ENCODE measurements at places on chromosomes 11 and 22.

DNA sequence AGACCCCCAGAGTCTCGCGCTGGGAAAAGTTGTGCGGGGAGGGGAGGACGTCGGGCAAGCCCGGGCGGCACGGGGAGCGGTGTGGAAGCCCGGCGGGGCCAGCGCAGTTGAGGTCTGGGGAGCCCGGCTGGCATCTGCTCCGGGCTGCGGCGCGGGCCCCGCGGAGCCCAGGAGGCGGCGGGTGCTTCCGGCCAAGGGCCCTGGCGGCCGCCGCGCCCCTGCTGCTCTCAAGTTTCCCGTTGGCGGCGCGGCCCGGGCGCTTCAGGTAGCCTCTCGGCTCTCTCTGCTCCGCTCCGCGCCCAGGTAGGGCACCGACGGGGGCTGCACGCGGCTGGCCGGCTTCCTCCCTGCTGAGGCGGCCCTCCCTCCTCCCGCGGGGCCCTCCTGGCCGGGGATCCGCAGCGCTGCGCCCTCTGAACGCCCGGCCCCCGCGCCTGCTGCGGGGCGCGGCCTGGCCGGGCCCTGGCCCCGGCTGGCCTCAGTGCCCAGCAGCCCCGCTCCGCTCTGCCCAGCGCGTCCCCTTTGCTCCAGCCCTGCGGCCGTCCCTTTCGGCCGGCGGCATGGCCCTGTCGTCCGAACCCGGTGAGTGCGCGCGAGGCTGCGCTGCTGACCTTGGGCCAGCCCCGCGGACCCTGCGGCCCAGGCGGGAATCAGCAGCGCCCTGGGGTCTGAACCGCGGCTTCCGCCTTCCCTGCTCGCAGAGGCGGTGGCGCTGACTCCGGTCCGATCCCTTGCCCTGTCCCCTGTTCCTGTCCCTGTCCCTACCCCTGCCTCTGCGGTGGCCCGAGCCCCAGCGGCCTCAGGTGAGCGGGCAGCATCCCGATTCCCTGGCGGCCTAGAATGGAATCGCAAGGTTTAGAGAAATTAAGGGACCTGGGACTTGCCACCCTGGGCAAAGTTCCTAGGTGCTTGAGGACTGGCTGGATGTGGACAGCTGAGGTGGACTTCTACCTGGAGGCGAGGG is 4.3 kb upstream of the AMPD3 start:
- no peaks in the 10 kb centered on the region for H3K36me3 ChIP-seq
- no peaks in the 10 kb centered on the region for H3K27me3 ChIP-seq
- H3K27ac ChIP-seq = peak overlapping the region; percentile 84
- DNase-seq = peak; percentile 47
- H3K4me3 ChIP-seq = peak overlapping the region; percentile 63

- H3K4me3 ChIP-seq = no peak overlapping the region
- H3K4me1 ChIP-seq = no peaks in the 10 kb centered on the region
- H3K36me3 ChIP-seq = no peaks in the 10 kb centered on the region
- DNase-seq = no peak
Measured at GRCh38 chr11:83306200-83307080, 20.3 kb upstream of the CCDC90B start.

DNA sequence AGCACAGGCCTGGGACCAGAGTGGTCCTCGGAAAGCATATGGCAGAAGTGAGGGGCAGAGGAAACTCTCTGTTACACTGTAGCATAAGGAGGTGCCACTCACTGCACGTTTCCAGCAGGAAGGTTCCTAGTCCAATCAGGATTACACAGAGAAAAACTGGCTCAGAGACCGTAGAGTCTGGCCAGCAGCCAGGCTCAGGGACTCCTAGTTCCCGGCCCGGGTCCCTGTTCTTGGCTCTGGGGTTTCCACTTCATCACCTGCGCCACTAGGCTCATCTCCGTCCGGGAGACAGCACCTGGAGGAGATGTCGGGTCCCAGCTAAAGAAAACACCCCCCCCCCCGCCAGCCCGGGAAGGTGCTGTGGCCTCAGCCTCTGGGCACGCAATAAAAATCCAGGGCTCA is 1.1 kb downstream of the TTLL12 start:
- no peak for DNase-seq
- peaks cover 18% of the 10 kb centered on the region for H3K4me1 ChIP-seq
- H3K27me3 ChIP-seq = no peaks in the 10 kb centered on the region
- H3K4me3 ChIP-seq = peak overlapping the region; percentile 65
- H3K27ac ChIP-seq = peak overlapping the region; percentile 78
- H3K36me3 ChIP-seq = peaks cover 7% of the 10 kb centered on the region

DNA sequence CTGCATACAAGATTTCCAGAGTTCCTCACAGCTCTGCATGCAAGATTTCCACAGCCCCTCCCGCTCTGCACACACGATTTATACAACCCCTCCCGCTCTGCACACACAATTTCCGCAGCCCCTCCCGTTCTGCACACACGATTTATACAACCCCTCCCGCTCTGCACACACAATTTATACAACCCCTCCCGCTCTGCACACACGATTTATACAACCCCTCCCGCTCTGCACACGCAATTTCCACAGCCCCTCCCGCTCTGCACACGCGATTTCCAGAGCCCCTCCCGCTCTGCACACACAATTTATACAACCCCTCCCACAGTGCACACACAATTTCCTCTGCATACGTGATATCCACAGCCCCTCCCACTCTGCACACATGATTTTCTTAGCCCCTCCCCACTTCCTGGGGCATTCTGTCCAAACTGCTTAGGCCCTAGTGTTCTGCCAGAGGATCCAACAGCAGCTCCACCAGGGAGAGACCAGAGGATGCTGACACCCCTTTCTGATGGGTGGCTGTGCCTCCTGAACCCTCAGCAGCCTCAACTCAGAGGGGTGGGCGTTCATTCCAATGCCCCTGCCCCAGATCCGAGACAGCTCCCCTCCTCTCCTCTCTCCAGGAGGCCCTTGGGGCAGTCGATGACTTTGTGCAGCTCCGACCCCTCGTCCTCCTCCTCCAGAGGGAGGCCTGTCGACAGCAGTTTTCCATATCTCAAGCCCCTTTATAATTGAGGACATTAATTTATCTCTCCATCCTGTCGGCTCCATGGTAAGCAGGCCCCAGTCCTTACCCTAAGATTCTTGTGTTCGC is 671.7 kb downstream of the BRD1 start:
- H3K36me3 ChIP-seq = no peaks in the 10 kb centered on the region
- no peak overlapping the region for H3K27ac ChIP-seq
- no peak overlapping the region for H3K4me3 ChIP-seq
- H3K4me1 ChIP-seq = no peaks in the 10 kb centered on the region
- no peaks in the 10 kb centered on the region for H3K27me3 ChIP-seq

- H3K4me1 ChIP-seq = no peaks in the 10 kb centered on the region
- no peak for DNase-seq
- no peaks in the 10 kb centered on the region for H3K27me3 ChIP-seq
- no peak overlapping the region for H3K4me3 ChIP-seq
- no peaks in the 10 kb centered on the region for H3K36me3 ChIP-seq
Measured at GRCh38 chr11:44539971-44540370, 25.5 kb upstream of the CD82 start.

DNA sequence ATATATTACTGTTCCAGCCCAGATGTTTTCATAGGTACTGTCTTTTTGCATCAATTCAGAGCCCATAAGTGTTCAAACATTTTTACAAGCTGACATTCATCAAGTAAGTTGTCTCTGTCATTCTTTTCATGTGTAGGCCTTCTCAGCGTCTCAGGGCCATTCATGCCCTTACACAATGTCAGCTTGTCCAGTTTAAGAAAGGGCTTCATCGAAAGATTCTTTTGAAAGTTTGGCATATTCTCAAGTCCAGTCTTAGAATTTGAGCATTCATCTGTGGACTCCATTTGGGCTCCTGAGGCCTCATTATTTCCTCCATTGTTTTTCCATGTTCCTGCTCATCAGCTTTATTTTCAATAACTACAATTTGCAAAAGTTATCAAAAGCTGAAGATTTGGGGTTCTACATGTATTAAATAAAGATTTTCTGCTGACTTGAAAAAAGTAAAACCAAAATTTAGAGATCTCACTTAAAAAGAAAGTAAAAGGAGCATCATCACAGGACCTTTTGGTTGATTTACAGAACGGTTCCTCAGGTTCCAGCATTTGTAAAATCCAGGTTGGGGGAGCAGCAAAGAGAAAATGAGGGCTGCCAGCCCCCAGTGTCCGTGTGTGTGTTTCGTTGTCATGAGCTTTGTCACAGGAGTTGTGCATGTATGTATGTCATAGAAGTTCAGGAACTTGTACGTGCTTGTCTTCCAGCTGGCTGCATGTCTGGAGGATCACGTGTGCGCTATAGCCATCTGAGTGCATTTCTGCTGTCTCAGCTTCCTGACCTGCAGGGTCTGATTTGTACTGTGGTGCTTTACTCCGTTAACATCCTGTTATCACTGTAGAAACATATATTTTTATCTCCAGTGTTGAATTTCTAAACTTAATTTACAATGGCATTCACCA is 15.6 kb downstream of the MOV10L1 start:
- peaks cover 4% of the 10 kb centered on the region for H3K4me1 ChIP-seq
- H3K27me3 ChIP-seq = no peaks in the 10 kb centered on the region
- no peaks in the 10 kb centered on the region for H3K36me3 ChIP-seq
- DNase-seq = no peak
- no peak overlapping the region for H3K4me3 ChIP-seq

DNA sequence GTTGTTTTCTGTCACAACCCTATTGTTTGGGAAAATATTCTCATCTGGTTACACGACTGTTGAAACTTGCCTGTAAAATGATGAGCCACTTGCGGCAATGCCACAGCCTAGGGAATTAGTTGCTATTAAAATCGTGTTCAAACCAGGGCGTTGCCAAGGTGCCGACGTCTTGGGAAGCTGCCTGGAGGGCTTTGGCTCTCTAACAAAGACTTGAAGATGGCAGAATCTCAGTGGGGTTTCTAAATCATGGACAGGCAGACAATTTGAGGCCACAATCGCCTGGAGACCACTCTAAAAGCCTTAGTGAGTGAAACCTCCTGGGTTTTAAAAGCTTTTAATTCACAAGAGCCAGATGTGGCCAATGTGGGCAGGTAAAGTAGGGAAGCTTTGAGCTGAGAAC is 117.2 kb upstream of the BMAL1 start:
- H3K27ac ChIP-seq = no peak overlapping the region
- H3K4me3 ChIP-seq = no peak overlapping the region
- H3K4me1 ChIP-seq = no peaks in the 10 kb centered on the region
- DNase-seq = no peak

DNA sequence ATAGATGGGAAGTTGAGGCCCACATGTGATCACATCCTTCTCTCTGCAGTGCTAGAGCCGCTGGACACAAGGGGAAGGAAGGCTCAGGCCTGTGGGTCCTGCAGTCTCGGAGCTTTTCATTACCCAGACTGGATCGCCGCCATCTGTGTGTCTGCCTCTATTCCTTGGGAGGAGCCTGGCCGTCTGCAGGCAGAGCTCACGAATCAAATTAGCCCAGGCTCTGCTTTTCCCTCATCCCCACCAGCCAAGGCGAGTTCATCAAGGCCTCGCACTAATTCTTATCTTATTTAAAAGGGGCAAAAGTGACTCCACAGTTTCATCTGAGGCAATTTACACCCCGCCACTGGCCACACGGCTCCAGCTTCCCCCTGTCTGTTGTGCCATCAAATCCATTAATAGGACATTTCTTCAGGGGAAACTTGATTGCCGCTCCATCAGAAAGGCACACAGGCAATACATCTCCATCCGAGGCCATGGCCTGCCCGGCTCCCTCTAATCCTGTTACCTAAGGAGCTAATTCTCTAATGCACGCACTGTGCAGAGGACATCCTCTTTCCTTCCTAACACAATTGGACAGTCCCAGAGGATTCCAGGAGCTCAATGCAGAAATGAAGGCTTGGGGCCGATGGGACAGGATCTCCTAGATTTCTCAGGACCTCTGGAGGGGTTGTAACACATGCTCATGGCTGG is 3.3 kb upstream of the HTR3A start:
- no peak overlapping the region for H3K4me3 ChIP-seq
- H3K27ac ChIP-seq = no peak overlapping the region
- H3K4me1 ChIP-seq = no peaks in the 10 kb centered on the region
- no peaks in the 10 kb centered on the region for H3K27me3 ChIP-seq

DNA sequence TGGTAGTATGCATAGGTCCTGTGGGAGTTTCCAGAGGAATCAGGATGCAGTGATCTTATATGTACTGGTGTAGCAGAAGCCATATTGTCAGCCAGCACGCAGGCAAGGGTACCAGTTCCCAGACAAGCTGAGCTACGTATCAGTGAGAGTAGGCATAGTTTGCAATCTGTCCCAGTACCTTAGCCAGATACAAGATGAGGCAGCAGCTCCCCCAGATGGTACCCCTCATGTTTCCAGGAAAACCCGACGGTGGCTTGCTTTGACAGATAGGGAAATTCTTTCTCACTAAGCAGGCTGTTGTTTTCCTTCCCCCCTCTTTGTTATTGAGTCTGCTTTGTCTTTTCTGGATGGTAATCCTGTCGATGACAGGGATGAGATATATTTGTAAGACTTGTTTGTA is 109.7 kb upstream of the RRM1 start:
- H3K27me3 ChIP-seq = no peaks in the 10 kb centered on the region
- H3K4me1 ChIP-seq = peaks cover 45% of the 10 kb centered on the region
- H3K27ac ChIP-seq = peak overlapping the region; percentile 5
- no peaks in the 10 kb centered on the region for H3K36me3 ChIP-seq
- no peak overlapping the region for H3K4me3 ChIP-seq
- DNase-seq = no peak

DNA sequence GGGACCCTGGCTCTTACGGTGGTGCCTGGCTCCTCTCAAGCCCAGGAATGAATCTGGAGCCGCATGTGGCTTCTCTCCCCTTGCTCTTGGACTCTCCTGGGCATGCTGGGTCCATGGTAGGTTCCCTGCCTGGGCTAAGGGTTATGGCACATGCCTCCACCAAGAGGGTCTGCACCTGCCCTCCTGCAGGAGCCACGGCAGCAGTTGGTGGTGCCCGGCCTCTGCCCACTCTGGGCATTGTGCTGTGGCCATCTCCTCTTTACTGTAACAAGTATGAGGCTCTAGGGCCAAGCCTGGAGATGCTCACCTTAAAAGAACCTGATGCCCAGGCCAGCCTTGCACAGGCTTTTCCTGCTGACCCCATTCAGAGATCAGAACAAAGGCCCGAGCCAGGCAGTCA is 104.0 kb upstream of the PITPNB start:
- H3K4me1 ChIP-seq = no peaks in the 10 kb centered on the region
- H3K36me3 ChIP-seq = no peaks in the 10 kb centered on the region
- no peak overlapping the region for H3K4me3 ChIP-seq
- no peak overlapping the region for H3K27ac ChIP-seq
- DNase-seq = no peak

DNA sequence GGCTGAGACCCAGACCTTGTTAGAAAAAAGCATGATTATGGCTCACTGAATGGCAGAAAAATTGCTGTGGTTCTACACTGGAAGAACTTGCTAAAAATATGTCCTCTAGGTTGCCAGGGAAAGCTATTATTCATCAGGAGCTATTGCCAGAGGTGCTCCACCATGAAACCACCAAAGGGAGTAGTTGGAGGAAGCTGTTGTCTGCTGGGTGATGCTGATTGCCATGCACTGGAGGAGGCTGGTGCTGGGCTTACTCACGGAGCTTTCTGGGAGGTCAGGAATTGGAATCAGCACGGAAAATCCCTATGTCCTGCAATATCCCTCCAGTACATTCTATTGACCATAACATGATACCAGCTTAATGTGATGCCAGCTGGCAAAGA is 199.6 kb upstream of the ZBED5 start:
- H3K36me3 ChIP-seq = no peaks in the 10 kb centered on the region
- no peaks in the 10 kb centered on the region for H3K4me1 ChIP-seq
- H3K27ac ChIP-seq = no peak overlapping the region
- H3K4me3 ChIP-seq = no peak overlapping the region
- no peak for DNase-seq

- no peak overlapping the region for H3K4me3 ChIP-seq
- no peaks in the 10 kb centered on the region for H3K27me3 ChIP-seq
- no peaks in the 10 kb centered on the region for H3K4me1 ChIP-seq
- H3K36me3 ChIP-seq = no peaks in the 10 kb centered on the region
- DNase-seq = no peak
Measured at GRCh38 chr11:131867457-131868257, 497.2 kb downstream of the NTM start.

- no peak overlapping the region for H3K27ac ChIP-seq
- H3K27me3 ChIP-seq = no peaks in the 10 kb centered on the region
- H3K4me3 ChIP-seq = no peak overlapping the region
- H3K36me3 ChIP-seq = no peaks in the 10 kb centered on the region
Measured at GRCh38 chr11:44604171-44604581, 38.7 kb downstream of the CD82 start.
